Activated CD4-positive, alpha-beta T cell treated with anti-CD3 and anti-CD28 coated beads for 36 hours (primary cell): ENCODE measurements at places on chromosomes 3 and 15.

DNA sequence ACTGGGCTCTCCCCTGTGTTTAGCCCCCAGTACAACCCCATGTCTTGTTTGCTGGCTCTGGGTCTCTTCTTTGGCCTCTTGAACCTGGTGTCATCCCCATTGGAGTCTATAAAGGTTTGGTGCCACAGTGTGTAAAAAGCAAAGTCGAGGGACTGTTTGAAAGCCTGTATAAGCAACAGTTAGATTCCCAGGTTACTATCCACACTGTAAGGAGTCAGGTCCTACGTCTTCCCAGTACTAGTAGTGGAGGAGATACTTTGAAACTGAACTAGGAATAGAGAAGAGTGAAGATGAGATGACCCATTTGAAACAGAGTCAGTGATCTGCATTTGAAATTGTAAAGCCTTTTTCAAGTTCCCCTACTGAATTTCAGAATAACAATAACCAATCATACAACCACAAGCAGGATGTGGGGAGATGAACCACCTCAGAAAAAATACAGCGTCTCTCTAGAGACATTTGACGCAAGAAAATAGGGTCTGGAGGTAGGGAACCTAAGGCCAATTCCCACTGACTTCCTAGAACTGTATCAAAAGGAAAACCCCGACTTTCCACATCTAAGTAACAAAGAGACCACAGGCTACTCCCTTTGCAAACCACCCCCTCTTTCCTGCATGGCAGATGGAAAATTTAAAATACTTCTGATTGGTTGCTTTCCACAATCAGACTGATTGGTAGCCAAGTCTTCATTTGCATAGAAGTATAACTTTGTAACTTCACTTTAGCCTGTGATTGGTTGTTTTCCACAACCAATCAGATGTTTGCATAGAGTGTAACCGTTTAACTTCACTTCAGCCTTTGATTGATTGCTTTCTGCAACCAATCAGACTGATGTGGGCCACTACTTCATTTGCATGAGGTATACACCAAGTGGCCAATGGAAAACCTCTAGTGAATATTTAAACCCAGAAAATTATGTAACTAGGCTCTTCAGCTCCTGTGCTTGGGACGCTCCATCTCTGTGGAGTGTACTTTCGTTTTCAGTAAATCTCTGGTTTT, 49.9 kb upstream of the NEDD4 start:
- peak; percentile 68 for DNase-seq

DNA sequence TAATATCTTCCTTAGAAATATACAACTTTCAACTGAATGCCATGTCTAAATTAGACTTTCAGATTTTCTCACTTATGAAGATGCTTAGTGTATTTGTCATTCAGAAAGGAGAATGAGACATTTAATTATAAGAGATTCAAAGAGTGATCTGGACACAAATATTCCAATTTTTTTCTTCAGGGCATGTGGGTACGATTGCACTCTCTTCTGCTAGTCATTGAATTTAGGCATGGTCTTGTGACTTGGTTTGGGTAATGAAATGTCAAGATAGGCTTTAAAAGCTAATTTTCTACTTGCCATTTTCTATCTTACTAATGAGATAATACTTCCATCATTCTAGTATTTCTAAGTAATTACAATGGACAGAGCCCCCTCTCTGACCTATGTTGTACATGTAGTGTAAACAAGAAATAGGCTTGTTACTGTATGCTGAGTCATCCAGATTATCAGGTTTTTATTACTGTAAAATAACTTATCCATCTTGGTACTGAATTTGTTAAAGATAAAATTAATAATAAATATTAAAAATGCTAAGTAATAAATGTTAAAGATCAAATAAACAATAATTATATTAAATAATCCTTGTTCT, 770.8 kb upstream of the BCHE start:
- no peak for DNase-seq

GRCh38 chr3:156761007-156761406, 65.1 kb upstream of the LEKR1 start:
- DNase-seq, result no peak

GRCh38 chr3:28856796-28857195, 424.1 kb upstream of the RBMS3 start:
- no peak for DNase-seq

GRCh38 chr15:46366360-46367007, 731.7 kb downstream of the SQOR start:
- DNase-seq, result no peak

DNA sequence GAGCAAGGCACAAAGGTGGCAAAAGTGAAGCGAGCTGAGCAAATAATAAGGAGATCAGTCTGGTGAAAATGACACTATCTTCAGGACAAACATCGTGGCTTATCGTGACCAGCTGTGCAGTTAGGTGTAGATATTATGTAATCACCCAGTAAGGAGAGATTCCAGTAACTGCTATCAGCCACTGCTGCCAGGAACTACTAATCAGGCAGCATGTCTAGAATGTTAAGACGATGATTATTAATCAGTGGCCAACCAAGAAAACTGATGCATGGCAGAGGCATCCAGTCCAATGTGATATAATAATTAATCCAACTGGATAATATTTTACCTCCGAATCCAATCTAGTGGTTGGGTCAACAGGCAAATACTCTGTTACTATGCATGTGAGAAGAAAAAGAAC, 252.7 kb upstream of the ZPLD1 start:
- no peak for DNase-seq

DNA sequence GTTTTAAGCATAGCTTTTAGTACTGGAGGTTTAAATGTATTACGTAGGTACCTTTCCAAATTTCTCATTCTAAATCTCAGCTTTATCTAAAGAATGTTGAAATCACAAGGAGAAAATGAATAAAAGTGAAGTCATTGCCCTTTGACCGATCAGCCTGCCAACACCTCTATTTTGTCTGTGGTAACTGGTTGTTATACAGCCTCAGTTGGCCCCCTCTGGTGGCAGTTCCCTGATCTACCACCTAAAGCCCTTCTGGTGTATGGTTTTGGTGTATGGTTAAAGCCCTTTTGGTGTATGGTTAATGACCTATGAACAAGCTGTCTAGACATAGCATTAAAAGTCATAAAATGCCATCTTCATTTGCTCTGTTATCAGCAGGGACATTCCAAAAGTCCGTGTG, 378.2 kb upstream of the AZI2 start:
- peak; percentile 38 for DNase-seq

- no peak for DNase-seq
These were observed 38.9 kb downstream of the TFG start for GRCh38 chr3:100748220-100748619.

DNA sequence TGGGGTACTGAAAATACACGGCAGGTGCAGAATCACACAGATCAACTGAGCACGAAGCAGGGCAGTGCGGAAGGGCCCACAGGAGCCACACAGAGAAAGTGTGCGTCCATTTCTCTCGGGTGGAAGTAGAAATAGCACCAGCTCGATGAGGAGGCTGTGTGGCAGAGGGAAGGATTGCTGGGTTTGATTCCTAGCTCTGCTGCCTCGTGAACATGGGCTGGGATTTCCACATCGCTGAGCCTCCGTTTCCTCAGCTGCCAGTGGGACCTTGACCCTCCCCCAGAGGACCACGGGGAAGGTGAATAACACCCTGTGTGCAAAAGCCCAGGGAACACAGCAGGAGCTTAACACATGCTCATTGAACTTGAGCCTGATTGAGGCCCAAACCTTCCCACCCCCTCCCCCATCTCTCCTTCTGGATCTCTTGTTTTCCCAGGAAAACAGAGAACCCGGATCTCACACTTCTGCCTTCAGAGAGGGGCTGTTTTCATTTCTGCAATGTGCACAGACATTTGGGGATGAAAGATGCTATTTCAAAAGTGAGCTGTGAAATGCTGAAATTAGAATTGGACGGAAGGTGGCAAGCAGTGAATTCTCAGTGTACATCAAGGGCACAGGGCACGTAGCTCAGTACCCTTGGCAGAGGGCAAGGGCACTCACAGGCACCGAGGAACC, 38.4 kb downstream of the ABTB1 start:
- no peak for DNase-seq

- no peak for DNase-seq
These were observed 619.9 kb downstream of the FOXP1 start for GRCh38 chr3:70963431-70964275.

DNA sequence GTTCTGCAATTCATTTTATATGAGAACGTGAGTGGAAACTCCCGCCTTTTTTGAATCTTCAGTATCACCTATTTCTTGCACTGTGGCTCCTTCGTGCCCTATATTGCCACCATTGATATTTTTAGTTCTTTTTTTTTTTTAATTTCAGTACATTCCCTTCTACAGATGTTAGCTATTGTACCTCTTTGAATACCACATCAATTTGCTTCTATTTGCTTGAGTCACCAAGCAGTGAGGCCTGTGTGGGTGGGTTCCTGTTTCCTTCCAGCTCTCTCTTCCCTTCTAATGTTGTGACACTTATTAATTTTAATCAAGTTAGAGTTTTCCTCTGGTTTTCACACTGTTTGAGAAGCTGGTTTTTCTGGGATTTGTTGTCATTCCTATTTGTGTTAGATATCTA, 8.7 kb downstream of the HACD2 start:
- DNase-seq, result peak; percentile 58

GRCh38 chr3:134352031-134352671, 22.1 kb downstream of the AMOTL2 start:
- DNase-seq, result no peak

- DNase-seq, result no peak
These were observed 44.2 kb upstream of the DCBLD2 start for GRCh38 chr3:98945666-98946065.

DNA sequence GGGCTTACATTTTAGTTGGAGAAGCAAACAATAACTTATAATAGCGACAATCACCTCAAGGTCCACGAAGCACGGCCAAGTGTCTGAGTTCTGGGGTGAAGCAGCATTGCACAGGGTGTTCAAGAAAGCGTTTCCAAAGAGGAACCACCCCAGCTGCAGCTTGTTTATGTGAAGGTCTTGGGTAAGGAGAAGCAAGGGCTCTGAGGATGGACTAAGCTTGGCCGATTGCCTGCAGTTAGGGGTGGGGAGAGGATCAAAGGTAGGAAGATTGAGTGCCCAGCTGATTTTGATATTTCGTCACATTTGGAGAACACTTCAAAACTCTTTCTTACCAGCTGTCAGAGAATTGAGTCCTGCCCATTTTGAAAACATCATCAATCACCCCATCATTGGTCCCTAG, 321.6 kb upstream of the DNAJC19 start:
- DNase-seq, result no peak

GRCh38 chr3:116199063-116199462, 246.2 kb downstream of the LSAMP start:
- no peak for DNase-seq

GRCh38 chr15:84099181-84099580, 136.4 kb upstream of the GOLGA6L4 start:
- DNase-seq, result no peak

DNA sequence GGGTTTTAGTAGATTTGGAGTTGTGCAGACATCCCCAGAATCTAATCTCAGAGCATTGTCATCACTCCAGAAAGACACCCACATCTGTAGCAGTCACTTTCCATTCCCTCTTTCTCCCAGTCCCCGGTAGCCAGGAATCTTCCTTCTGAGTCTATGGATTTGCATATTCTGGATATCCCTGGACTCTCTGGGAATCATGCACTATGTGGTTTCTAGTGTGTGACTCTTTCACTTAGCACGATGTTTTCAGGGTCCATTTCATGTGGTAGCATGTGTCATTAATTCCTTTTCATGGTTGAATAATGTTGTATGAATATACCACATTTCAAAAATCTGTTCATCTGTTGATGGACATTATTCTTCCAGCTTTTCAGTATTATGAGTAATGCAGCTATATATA, 29.3 kb downstream of the FBLN2 start:
- DNase-seq, result no peak

- no peak for DNase-seq
These were observed 205.1 kb upstream of the EIF1B start for GRCh38 chr3:40104441-40104840.

DNA sequence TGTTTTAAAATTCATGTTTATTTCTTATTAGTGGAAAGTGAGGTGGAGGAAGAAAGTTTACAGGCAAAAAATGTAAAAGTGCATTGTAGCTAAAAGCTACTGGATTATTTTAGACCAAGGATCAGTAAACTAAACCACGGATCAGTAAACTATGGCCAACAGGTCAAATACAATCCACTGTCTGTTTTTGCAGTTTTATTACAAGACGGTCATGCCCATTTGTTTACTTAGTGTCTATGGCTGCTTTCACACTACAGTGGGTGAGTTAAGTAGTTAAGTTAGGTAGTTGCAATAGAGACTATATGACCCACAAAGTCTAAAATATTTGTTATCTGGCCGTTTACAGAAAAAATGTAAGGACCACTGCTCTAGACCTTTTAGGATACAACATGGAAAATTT, 82.0 kb downstream of the NR2E3 start:
- DNase-seq, result no peak

- peak; percentile 46 for DNase-seq
These were observed 51.2 kb downstream of the CFAP20DC start for GRCh38 chr3:58998476-58999117.

GRCh38 chr3:100455841-100456550, 36.4 kb upstream of the TMEM45A start:
- no peak for DNase-seq

DNA sequence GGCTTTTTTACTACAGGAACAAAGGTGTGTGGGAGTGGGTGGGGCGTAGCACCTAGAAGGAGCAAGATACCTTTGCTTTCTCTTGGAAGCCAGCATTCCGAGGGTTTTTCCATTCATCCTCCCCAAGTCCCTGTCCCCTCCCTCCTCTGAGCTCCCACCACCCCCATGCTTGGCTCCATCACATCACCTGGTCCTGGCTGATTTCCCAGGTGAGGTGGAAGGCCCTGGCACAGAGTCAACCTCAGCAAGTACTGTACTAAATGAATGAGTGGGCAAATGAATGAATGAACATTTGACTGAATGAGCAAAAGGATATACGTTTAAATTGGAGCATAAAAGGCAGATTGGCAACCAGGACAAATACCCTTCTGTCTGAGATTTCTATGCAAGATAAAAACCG, 45.4 kb downstream of the DZIP1L start:
- DNase-seq, result no peak

DNA sequence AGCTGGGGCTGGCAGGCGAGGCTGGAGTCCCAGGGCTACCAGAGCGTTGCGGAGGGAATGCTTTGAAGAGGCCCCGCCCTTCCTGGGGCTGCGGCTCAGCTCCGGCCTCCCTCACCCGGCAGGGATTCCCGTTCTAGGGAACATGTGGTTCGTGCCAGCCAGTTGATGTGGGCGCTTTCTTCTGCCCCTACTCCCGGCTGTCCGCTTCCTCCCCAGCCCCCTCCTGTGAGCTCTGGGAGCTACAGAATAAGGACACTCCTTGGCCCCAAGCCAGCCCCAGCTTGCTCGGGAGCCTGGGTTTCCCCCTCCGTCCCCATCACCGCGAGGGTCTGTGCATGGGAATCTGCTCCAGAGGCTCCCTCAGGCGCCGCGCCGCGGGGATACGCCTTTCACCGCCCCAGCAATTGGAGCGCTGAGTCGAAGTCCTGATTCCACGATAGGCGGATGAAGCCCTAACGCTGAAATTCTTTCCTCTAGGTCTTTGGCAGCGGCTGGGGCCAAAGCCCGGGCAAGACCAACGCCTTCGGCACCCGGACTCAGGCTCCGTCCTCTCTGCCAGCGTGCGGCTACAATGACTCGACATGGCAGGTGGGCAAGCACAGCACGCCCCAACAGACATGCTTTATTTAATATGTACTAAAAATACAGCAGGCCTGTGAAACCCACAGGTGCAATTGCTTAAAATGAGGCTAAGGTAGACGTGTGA, 69.5 kb downstream of the KLF15 start:
- no peak for DNase-seq
